ENCODE measurements at places on chromosomes 11 and 22. TPM values are rescaled to one million over a fixed set of nuclear protein-coding genes. Genes with fewer than 3 reads are reported as not detected.

- ATAC-seq: no peak
Measured at GRCh38 chr11:61128947-61129638, 26.8 kb downstream of the CD5 start.

ADORA2A gene
- 4.2 TPM for total RNA-seq

GRCh38 chr22:25404928-25405816 lies 159.3 kb upstream of the GRK3 start:
- ATAC-seq: peak; percentile 87

DNA sequence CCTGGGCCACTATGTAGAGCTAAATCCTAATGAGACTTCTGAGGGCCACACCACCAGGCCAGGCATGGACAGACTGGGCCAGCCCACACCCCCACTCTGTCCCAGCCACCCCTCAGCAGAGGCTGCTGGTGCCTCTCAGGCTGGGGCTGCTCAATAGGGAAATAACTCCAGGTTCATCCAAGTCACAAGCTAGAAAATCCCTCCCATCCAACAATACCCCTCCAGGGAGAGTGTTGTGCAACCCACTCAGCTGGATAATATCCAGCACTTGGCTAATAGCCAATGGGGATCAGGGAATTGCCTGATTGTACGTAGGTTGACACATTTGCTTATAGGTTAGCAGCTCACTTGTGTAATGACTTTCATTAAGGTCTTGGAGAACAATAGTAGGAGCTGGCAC lies 64.1 kb upstream of the WNT11 start:
- ATAC-seq: peak; percentile 29

GRCh38 chr11:1834062-1834610 lies 654 bp upstream of the SYT8 start:
- ATAC-seq: no peak

GRCh38 chr11:72617080-72617762 lies 57.0 kb downstream of the PDE2A start:
- ATAC-seq: peak; percentile 75

TECTA gene
- total RNA-seq: 0.78 TPM

GRCh38 chr11:72040491-72041363 lies 39.6 kb downstream of the NUMA1 start:
- ATAC-seq: peak; percentile 89

ZNF280A gene
- total RNA-seq: not detected

HOATZ gene
- total RNA-seq: not detected

OR51B4 gene
- not detected for total RNA-seq

DNA sequence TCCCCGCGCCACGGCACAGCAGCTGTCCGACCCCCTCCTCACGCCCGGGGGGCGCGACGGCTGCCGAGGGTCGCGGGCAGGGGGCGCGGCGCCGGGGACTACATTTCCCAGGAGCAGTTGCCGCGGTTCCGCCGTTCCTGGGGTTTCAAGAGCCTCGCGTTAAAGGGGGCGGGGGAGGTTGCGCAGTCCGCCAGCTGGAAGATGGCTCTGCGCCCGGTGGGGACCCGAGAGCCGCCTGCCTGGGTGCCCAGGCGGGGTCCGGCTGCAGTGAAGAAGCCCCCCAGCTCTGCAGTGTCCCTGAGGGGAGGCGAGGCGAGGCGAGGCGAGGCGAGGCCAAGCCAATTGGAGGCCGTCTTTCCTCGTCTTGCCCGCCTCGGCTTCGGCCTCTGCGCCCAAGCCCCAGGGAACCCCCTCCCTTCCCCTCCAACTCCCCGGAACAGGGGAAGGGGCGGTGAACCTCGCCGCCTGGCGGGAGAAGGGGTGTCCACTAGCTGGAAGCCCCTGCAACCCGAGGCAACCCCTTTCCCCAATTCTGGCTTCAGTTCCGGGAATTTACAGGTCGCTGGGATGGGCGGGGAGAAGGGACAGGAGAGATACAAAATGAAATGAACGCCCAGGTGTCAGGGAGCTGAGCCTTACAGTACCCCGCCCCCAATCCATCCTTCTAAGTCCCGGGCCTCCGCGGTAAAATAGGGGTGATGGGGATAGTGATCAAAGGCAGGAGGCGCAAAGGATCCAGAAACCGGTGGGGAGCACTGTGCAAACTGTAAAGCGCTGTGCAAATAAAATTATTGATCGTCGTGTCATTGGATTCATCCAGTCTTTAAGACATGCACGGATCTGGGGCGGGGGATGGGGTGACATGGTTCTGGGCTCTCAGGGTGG lies 5.2 kb upstream of the GCAT start:
- ATAC-seq: no peak

SYT13 gene
- 1.3 TPM for total RNA-seq

DNA sequence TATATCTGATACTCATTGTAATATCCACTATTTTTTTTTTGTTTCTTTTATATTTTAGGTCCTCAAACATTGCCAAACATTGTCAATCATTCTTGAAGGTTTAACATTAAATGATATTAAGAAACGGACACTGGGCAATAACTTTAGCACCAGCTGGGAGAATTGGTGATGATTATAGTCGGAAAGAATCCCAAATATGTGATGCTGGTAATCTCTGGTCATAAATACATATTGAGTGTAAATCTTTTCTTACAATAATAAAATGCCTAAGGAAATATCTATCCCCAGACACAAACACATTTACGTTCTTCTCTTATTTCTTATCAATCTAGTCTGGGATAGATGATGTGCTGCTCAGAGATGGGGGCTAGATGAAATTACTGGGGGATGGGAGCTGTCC lies 25.2 kb downstream of the OR51E2 start:
- no peak for ATAC-seq

DNA sequence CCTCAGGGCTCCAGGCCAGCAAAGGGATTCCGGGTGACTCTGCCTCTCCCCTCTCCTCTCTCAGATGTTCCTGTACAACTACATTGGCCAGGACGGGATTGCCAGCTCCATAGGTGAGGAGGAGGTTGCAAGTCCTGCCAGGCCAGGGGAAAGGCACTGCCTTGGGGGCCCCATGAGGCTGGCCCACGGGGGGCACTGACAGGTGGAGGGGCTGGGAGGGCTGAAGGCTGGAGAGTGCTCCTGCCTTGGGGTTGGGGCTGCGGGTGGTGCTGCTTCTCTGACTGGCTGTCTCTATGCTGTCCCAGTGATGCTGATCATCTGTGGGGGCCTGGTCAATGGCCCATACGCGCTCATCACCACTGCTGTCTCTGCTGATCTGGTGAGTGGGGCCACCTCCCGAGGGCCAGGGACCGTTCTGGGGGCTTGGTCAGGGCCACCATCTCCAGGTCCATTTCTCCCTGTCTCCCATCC lies 21.7 kb downstream of the SLC37A2 start:
- no peak for ATAC-seq

CAT gene
- total RNA-seq: 213 TPM

DNA sequence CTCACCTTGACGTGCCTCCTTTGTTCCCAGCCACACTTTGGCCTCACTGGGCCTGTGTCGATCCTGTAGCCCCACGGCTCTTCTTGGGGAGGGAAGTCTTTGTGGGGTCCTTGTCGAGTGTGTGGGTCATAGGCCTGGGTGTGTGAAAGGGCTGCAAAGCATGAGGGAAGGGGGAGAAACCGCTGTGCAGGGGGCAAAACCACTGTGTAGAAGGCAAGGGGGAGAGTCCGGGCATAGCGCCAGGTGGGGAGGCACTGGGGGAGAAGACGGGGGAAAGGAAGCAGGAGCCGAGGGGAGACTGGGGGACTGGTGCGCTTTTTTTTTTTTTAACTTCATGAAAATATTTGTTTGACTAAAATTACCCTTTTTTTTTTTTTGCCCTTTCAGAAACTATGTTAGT lies 65.1 kb upstream of the RASD2 start:
- ATAC-seq: no peak
